CD4-positive, alpha-beta T cell treated with Interleukin-12 subunit alpha and Interleukin-12 subunit beta, for 1 hour (primary cell): ENCODE measurements at places on chromosomes 3 and 15.

GRCh38 chr15:42858540-42858939 is 62.0 kb downstream of the TTBK2 start:
- no peak for DNase-seq

- DNase-seq = no peak
Observed at GRCh38 chr3:114333180-114333922, 39.5 kb downstream of the TIGIT start.

DNA sequence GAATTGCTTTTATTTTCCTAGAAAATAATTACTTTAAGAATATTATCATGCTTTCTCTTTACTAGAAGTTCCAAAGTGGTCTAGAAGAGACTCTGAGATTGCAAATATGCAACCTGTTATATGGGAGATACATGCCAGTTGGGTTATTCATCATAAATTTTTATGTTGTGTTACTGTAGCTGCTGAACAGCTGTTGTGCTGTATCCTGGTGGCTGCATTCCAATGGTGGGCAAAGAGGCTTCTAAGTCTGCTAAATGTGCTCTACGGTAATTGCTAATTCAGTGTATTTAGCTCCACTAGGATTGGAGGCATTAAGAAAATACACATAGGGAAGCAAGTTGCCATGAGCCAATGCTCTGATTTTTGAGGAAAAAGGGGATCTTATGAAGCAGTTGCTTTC is 409.0 kb downstream of the TUSC7 start:
- DNase-seq = no peak

DNA sequence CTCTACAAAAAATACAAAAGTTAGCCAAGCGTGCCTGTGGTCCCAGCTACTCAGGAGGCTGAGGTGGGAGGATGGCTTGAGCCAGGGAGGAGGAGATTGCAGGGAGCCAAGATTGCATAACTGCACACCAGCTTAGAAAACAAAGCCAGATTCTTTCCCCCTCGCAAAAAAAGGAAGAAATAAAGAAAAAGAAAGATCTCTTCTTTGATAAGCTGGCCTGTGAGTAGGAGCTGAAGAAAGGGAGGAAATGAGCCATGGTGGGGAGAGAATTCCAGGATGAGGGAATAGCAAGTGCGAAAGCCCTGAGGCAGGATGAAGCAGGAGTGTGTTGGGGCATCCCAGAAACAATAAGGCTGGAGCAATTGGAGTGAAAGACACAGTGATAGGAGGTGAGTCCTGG is 24.5 kb upstream of the TOP2B start:
- no peak for DNase-seq

DNA sequence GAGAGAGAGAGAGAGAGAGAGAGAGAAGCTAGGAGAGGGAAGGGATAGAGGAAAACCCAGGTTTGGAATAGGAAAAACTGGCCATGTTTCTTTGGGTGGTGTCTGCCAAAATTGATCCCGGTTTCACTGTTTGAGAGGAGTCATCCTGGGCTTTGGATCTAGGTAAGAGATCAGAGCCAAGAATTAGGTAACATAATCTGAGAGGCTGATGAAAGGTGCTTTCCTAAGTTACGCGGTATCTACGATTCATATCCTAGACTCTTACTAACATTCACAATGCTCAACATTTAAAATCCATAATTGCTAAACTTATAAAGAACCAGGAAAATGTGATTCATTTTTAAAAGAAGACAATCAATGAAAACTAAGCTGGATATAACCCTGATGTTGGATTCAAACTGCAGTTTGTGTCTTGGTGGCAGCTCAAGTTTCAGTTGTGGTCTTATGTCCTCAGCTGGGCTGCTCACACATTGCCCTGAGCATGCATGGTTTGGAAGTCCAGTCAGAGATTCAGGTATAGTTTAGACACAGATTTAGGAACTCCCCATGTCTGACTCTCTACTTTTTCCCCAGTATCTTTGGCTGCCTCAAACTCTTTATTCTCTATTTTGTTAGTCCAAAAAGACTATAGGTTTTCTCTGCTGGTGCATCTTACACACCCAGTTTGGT is 42.5 kb upstream of the FMN1 start:
- DNase-seq = no peak

GRCh38 chr3:67349551-67350174 is 304.7 kb downstream of the SUCLG2 start:
- DNase-seq = no peak
